ENCODE measurements at places on chromosomes 1 and 21.
A peak's percentile ranks its signal among the peaks of the same experiment; 100 is the strongest.

GRCh38 chr1:60678391-60678790 lies 404.0 kb upstream of the NFIA start:
- H3K36me3 ChIP-seq = no peaks in the 10 kb centered on the region
- H3K27me3 ChIP-seq = no peaks in the 10 kb centered on the region
- DNase-seq = no peak
- H3K27ac ChIP-seq = no peak overlapping the region
- no peaks in the 10 kb centered on the region for H3K4me1 ChIP-seq

DNA sequence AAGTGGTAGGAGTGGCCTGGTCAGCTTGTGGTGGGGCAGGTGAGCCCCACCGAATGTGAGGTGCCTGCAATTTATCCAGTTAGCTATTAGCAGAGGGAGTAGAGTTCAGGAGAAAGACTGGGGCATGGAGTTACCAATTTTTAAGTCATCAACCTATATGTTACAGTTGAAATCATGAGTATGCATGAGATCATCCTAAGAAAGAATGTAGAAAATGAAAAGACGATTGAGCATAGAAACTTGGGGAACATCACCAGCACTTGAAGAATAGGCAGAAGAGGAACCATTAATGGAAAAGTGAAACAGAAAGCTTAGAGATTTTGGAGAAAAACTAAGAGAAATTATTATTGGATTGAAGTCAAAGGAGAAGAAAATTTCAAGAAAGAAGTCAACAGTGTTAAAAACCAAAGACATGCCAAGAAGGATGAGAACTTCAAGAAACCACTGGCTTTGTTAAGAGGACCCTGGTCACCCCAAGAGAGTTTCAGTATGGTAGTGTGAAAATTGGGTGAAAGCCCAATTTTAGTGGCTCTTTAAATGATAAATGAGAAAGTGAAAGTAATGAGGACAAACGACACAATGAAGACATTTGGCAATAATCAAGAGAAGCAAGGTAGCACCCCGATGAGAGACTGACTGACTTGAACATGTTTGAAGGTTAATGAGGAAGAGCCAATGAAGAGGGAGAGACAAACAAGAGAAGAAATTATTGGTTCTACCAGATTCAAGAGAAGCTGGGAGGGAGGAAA lies 36.7 kb downstream of the DNASE2B start:
- no peak overlapping the region for H3K27ac ChIP-seq
- DNase-seq = no peak
- H3K36me3 ChIP-seq = no peaks in the 10 kb centered on the region

- H3K27me3 ChIP-seq = no peaks in the 10 kb centered on the region
- no peak for DNase-seq
- no peak overlapping the region for H3K4me3 ChIP-seq
- H3K4me1 ChIP-seq = no peaks in the 10 kb centered on the region
- H3K36me3 ChIP-seq = no peaks in the 10 kb centered on the region
Measured at GRCh38 chr1:236119943-236120484, 22.3 kb upstream of the GPR137B start.

DNA sequence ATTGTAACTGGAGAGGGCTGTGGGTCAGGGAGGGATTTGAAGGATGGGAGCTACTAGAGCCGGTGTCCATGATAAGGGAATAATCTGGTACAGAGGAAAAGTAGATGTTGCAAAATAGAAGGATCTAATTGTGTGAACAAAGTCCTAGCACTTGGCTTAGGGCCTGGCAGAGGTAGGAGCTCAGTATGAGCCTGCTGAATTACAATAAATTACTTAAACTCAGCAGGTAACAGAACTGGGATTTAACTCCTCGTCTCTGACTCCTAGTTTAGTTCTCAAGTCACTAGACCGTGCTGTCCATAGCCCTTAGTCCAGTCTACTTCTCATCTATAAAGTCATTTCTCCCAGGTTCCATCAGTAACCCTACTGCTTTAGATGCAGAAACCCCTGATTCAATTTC lies 120.2 kb downstream of the LRRC53 start:
- DNase-seq = no peak
- no peaks in the 10 kb centered on the region for H3K4me1 ChIP-seq
- H3K36me3 ChIP-seq = no peaks in the 10 kb centered on the region
- no peak overlapping the region for H3K27ac ChIP-seq

- H3K4me3 ChIP-seq = no peak overlapping the region
- DNase-seq = peak; percentile 53
- H3K4me1 ChIP-seq = no peaks in the 10 kb centered on the region
- no peaks in the 10 kb centered on the region for H3K36me3 ChIP-seq
- no peaks in the 10 kb centered on the region for H3K27me3 ChIP-seq
Measured at GRCh38 chr1:117661027-117661426, 55.2 kb downstream of the TENT5C start.

DNA sequence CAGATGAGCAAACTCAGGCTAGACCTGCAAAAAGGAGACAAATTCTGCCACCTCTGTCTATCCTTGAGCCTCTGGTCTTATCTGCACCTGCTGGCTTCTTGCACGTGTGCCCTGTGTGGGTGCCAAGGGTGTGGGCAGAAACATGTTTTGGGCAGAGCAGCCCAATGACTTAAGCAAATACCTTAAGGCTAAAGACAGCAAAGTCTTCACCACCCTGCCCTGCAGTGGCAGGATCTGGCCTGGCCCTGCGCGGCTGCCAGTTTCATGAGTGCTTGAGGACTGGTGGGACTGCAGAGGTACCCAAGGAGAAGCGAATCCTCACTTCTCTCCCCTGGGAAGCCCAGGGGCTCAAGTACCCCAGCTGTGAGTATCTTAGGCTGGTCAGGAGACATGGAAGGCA lies 3.8 kb upstream of the SLC26A9 start:
- no peaks in the 10 kb centered on the region for H3K36me3 ChIP-seq
- no peak overlapping the region for H3K27ac ChIP-seq
- DNase-seq = no peak
- no peak overlapping the region for H3K4me3 ChIP-seq
- no peaks in the 10 kb centered on the region for H3K27me3 ChIP-seq
- H3K4me1 ChIP-seq = no peaks in the 10 kb centered on the region

GRCh38 chr1:207828485-207829158 lies 76.8 kb downstream of the CD46 start:
- no peak overlapping the region for H3K4me3 ChIP-seq
- peak; percentile 83 for DNase-seq
- peaks cover 41% of the 10 kb centered on the region for H3K4me1 ChIP-seq
- H3K36me3 ChIP-seq = no peaks in the 10 kb centered on the region

DNA sequence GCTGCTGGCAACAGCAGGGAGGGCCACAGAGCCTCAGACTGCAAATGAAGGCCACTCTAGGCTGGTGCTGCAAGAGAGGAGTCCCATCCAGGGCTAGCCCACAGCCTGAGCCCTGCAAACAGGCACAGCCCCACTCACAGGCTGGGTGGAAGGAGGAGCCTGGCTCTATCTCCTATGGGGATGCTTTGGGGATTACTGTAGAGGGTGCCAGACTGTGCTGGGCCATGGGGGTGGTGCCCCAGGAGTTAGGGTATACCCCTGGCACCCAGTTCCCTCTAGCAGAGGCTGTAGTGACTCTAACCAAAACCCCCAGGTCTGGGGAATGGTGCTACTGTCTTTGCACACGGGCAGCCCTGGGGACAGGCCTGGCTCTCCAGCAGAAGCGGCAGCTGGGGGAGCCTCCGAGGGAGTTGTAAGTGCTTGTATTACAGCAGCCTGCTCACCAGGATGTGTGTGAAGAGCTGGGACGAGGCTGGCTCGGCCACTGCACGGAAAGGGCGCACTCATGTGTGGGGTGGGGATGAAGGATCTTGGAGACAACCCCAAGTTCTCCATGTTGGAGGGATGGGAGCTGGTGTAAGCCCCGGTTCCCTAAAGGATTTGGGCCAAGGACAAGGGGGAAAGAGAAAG lies 23.4 kb upstream of the EVA1B start:
- DNase-seq = no peak
- H3K27me3 ChIP-seq = no peaks in the 10 kb centered on the region
- no peak overlapping the region for H3K27ac ChIP-seq
- H3K36me3 ChIP-seq = no peaks in the 10 kb centered on the region
- no peak overlapping the region for H3K4me3 ChIP-seq
- H3K4me1 ChIP-seq = peaks cover 4% of the 10 kb centered on the region

- H3K4me3 ChIP-seq = peak overlapping the region; percentile 74
- no peaks in the 10 kb centered on the region for H3K27me3 ChIP-seq
- H3K4me1 ChIP-seq = peaks cover 5% of the 10 kb centered on the region
- no peaks in the 10 kb centered on the region for H3K36me3 ChIP-seq
- peak; percentile 87 for DNase-seq
- H3K27ac ChIP-seq = peak overlapping the region; percentile 70
Measured at GRCh38 chr1:204075139-204075521, 2.2 kb downstream of the SOX13 start.

DNA sequence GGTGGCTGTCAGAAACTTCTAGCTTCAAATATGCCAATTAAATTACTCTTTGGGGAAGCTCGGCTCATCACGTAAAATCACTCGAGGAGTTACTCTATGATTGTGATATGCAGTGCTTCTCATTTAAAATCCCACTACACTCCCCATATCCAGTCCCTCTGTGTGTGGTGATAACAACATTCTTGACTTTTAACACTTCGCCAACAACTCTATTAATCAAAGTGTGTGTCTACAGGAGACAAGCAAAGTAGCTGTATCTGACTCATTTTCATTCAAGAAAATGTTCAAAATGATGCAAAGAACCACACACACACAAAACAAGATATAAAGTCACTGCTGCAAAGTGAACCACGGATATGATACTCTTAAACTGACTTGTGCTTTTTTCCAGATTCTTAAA lies 341.3 kb downstream of the DSCAM start:
- no peaks in the 10 kb centered on the region for H3K27me3 ChIP-seq
- H3K36me3 ChIP-seq = no peaks in the 10 kb centered on the region
- no peak for DNase-seq
- no peak overlapping the region for H3K27ac ChIP-seq
- no peak overlapping the region for H3K4me3 ChIP-seq

DNA sequence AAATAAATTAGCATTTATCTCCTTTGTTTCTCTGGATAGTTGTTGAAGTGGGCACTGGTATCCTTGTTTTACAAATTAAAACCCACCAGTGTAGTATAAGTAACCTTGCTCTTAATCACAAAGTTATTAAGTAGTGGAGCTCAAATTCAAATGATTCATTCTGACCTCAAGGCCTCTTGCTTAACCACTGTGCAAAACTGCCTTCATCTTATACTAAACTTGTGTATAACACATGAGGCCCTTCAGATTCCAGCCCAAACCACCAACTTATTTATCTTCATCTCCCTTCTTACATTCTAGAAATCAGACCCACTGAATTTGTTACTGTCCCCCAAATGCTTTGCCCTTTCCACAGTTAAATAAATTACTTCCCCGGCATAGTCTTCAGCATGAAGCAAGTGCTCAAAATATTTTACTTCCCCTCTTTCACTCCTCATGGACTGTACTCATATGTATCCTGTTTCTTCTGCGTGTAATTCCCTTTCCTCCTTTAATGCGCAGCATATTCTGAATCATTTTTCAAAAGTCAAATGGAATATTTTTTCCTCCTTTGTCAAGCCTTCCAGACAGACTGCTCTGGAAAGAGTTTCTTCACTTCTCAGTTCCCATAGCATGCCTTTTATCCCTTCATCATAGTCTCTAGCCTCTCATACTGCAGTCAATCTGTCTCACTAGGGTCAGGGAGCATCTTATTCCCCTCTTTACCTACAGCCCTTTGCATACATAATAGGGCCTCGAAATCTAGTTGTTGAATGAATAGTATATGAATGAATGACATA lies 19.0 kb upstream of the DNASE2B start:
- H3K4me3 ChIP-seq = no peak overlapping the region
- no peak overlapping the region for H3K27ac ChIP-seq
- no peaks in the 10 kb centered on the region for H3K36me3 ChIP-seq
- no peaks in the 10 kb centered on the region for H3K27me3 ChIP-seq

DNA sequence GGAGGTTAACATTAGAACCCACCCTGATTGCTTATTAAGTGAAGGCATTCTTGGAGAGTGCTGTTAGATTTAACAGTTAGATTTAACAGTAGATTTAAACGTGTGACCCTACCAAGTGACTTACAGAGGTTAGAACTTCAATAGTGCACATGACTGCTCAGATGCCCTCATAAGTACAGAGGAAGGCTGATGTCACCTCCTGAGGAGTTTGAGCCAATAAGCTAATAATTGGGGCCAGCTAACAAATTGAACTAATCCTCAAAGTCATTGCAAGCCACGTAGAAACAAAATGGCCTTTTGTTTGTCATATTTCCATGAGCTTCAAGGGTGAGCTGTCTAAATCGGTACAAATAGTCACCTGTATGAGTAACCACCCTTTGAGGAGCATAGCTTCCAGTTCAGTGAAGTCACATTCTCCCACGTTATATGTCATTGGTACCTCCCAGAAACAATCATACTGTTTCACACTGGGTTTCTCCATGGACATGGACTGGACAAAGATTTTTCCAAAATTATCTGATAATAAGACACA lies 11.7 kb downstream of the AVPR1B start:
- no peaks in the 10 kb centered on the region for H3K36me3 ChIP-seq
- H3K27me3 ChIP-seq = no peaks in the 10 kb centered on the region
- no peaks in the 10 kb centered on the region for H3K4me1 ChIP-seq
- no peak overlapping the region for H3K27ac ChIP-seq
- DNase-seq = no peak

GRCh38 chr1:64864018-64864940 lies 102.1 kb downstream of the JAK1 start:
- H3K4me1 ChIP-seq = peaks cover 23% of the 10 kb centered on the region
- peaks cover 2% of the 10 kb centered on the region for H3K36me3 ChIP-seq
- peak overlapping the region; percentile 25 for H3K27ac ChIP-seq
- DNase-seq = no peak
- no peaks in the 10 kb centered on the region for H3K27me3 ChIP-seq
- no peak overlapping the region for H3K4me3 ChIP-seq

DNA sequence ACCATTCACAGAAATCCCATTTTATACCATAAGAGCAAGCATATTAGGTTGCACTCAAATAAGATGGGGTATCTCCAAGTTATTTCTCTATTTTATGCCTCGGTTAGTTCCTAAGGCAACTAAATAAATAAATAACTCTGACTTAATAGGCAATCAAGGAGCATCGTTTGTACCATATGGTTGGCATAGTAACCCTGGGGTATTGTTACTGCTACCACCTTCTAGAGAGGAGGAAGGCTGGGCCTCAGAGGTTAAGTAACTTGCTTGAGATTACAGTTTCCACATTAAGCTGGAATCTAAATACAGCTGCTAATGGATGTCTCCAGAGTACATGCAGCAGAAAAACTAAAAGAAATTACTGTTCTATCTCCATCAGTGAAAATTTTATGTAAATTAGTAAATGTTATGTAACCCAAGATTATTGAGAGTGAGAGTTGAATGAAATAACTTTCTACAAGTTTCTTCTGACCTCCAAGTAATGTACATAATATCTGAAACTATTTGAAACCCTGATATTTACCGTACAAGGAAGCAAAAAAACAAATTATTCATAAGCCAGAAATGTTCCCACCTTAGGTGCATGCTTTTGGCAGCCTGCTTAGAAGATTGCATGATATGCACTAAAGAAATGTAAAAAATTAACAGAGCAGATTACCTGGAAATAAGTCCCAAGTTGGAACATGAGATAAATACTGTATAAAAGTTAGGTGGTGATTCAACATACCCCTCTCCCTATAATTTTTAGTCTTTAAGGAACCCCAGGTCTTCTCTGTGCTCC lies 127.0 kb downstream of the CRB1 start:
- H3K27ac ChIP-seq = no peak overlapping the region
- no peaks in the 10 kb centered on the region for H3K36me3 ChIP-seq
- DNase-seq = no peak
